ENCODE measurements at places on chromosomes 12 and 14.

DNA sequence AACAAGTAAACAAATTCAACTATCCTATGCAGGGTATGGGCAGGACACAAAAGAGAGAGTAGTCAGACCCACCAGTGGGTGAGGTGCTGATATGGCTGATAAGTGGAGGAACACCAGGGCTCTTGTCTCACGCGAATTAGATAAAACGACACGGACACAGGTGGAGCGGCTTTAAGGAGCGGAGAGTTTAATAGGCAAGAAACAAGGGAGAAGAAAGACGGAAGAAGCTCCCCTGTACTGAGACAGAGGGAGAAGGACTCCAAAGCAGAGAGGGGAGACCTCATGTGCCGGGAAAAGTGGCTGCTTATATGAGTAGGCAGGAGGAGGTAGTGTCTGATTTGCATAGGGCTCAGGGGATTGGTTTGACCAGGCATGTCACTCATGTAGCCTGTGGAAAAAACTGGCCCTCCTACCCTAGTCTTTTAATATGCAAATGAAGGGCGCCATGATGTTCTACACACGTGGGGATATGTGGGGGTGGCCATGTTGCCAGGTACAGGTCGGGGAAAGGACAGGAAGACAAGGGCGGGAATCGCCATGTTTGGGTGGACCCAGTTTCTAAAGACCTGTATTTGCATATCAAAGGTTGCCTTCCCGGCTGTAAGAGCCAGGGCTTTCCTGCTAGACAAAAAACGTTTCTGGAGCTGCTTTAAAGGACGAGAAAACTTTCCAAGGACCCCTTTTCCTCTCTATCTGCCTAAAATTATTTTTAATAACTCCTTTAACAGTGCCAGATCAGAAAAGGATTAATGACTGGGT is 28.8 kb downstream of the RPGRIP1 start:
- DNase-seq: peak; percentile 65

- DNase-seq: no peak
Measured at GRCh38 chr14:71553779-71554178, 378.4 kb upstream of the RGS6 start.

DNA sequence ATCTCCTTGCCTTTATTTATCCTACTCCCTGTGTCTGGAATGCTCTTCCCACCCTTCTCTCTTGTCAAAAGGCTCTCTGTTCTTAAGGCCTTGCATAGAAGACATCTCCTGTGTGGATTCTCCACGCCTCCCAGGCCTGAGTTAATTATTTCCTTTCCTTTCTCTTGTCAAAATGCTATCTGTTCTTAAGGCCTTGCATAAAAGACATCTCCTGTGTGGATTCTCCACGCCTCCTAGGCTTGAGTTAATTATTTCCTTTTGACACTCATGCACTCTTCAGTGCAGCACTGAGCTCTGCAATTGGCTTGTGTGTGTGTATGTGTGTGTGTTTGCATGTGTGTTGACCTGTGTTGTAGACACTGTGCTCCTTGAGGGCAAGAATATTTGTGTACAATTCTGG is 52.1 kb upstream of the DCD start:
- no peak for DNase-seq

DNA sequence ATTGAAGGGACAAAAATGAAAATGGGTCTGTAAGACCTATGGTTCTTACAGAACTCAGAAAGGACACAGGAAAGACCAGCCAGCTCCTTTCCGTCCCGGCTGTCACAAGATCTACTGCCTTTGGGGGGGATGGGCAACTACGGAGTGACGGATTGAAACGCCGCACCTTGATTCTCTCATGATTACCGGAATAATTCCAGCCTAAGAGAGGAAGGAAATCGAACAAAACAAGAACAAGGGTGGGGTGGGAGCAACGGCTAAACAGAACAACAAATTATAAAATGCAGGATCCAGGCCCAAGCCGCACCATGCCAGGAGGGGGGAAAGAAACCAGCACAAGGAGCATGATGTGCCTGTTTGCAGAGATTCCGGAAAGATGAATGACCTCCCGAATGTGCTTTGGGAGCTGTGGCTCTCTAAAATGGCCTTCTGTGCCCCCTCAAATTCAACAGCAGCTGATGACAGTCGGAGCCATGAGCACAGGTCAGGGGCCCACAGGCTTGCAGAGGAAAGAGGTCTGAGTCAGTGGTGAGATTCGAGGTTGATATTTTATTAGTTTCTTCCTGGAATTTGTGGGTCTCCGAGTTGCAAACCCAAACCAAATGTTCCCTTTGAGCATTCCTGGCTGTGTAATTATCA is 72.1 kb downstream of the SPRING1 start:
- no peak for DNase-seq

DNA sequence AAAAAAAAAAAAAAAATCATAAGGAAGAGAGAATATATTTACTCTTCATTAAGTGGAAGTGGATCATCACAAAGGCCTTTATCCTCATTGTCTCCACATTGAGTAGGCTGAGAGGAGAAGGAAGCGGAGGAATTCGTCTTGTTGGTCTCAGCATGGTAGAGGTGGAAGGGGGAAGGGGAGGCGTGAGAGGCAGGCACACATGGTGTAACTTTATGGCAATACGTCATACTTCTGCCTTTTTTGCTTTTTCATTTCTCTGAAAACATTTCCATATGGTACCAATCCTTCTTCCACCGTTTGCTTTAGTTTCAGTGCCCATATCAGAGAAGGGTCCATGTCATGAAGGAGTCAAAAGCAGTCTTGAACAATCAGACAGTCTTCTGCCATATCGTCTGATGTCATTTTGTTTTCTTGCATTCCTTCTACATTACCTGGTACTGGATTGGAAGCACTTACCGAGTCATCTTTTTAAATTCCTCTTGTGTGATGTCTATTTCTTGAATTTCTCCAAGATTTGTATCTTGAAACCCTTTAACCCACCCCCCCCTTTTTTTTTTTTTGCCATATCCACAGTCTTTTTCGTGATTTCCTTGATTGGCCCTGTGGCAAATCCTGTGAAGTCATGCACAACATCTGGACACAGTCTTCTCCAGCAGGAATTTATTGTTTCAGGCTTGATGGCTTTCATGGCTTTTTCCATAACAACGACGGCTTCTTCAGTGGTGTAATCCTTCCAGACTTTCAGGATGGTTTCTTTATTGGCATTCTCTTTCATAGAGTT is 8.9 kb downstream of the FUT8 start:
- no peak for DNase-seq

DNA sequence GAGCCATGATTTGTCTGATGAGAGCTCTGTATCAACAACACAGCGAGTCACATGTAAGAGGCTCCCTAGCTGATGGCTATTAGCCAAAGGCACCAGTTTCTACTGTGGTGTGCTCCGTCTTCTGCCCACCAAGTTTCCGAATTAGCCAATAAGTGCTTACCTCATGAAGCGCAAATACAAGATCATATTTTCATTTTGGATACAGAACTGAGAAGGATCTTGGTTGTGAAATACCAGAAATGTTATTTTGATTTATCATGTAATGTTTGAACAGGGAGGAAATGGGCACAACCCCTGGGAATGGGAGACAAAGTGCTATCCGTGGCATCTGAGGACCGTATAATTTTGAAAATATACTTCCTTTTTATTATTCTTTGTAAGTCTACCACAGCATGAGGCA is 234.3 kb downstream of the DACT1 start:
- no peak for DNase-seq

GRCh38 chr14:45793081-45793480 is 540.1 kb upstream of the MIS18BP1 start:
- no peak for DNase-seq

DNA sequence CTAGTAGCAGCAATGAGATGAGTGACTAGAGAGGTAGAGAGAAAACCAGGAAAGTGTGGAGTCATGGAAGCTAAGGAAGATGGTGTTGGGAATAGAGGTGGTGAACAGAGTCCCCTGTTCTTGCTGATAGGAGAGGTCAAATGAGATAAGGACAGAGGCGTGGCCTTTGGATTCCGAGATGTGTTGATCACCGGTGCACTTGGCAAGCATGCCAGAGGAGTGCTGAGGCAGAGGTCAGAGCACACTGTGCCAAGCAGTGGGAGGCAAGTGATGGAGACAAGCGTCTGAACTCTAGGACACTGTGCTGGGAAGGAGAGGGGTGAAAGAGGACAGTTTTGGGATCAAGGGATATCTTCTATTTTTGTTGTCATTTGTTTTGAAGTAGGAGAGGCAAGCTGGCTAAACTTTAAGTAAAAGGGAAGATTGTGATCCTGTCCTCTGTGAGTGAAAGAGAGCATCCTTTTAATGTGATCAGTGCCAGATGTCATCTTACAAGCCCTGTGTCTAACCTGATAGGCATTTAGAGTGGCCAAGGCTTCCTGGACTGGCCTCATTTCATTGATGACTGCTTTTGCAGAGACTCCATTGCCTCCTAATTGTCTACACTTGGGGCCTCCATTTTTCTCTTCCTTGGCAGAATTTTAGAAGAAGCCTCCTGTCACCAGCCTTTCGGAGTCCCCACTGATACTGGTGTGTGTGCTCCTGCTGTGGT is 336.4 kb downstream of the CACNA1C start:
- no peak for DNase-seq

DNA sequence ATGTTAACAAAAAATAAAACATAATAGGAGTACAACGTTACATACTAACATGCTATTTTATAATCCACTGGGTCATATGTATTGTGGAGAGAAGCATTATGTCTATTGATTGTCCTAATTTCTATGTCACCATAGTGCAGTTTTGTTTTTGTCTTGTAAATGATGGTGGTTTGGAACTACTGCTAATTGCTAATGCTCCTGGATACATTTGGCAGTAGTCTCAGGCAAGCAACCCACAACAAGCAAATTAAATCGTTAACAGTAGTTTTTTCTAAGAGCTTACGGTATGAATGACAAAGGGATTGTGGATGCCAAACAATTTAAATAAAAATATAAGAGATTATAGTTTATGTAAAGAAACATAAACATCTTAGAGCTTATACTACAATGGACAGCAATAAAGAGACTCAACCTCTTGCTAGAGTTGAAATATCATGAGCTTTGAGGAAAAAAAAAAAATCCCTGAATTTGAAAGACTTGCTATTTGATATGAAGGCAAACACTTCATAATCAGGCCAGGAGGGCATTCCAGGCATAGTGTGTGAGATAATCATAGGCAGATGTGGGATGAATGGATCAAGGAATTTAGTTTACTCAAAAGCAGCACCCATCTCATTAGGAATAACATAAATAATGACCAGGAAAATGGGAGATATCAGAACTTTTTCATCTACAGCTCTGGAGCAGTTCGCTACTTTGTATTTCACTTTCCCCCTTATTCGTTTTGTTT is 181.3 kb downstream of the CCDC59 start:
- DNase-seq: no peak

DNA sequence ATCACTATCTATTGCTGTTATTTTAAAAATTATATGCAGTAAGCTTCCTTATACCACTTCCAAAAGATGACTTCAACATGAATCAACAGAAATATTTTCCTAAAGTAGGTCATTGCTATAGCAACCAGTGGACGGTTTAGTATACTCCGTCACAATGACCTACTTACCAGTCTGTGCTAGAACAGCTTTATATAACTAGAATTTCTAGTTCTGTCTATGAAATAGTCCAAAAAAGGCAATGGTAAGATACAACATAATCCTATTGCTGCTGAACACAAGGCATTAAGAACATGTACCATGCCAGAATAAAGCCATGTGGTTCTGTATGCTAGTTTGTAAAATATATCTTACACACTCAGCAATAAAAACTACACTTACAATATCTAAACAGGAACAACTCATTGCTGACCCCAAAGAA is 40.7 kb upstream of the MTERF2 start:
- DNase-seq: no peak

DNA sequence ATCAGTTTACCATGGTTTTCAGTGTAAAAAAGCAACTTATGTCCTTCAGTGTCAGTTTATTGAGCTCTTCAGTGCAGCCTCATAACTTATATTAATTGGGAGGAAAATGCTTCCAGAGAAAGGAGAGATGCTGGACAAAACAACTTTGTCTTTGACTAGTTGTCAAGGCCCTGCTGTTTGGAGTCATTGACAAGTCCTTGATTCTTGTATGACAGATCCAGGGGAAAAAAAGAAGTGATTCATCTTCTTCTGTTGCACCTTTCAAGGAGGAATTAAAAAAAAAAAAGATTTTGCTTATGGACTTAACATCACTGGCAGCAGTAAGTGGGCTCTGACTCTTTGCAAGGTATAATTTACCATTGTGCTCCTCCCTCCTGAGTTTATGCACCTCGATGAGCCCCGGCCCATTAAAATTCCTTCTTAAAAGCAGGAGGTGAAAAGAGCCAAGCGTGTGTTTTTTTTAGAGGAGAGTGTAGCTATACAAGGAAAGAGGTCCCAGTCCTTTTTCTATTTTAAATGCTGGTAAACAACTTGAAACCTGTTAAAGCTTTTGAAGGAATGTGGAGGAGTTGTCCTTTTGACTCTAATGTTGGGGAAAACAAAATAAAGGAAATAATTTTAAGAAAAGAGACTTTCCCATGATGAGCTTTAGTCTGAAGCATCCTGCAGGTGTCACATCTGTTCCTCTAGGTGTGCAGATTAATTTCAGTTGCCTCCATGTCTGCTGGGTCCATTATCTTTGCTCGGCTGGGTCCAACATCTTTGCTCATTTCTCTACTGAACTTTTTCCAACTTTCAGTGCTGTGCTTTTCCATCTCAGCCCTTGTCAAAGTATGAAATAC is 431.6 kb downstream of the RAD51B start:
- DNase-seq: no peak

- no peak for DNase-seq
Measured at GRCh38 chr12:54251667-54252284, 28.1 kb downstream of the CBX5 start.

- no peak for DNase-seq
Measured at GRCh38 chr14:36300337-36300736, 20.1 kb downstream of the MBIP start.

GRCh38 chr14:61564618-61565091 is 130.7 kb upstream of the HIF1A start:
- no peak for DNase-seq

- no peak for DNase-seq
Measured at GRCh38 chr14:51139121-51139681, 44.3 kb upstream of the TRIM9 start.

GRCh38 chr12:56927281-56927680 is 6.9 kb downstream of the SDR9C7 start:
- DNase-seq: no peak

- no peak for DNase-seq
Measured at GRCh38 chr12:27236498-27236897, 7.6 kb upstream of the STK38L start.

- DNase-seq: no peak
Measured at GRCh38 chr12:96606644-96607043, 117.3 kb downstream of the CFAP54 start.

GRCh38 chr12:69935651-69936100 is 110.6 kb downstream of the MYRFL start:
- DNase-seq: no peak

- DNase-seq: peak; percentile 33
Measured at GRCh38 chr14:64971943-64972791, at the start of gene RAB15. Gene RAB15, minus strand, starts transcription at chr14:64972336. Its CDS starts 260 bp downstream, at chr14:64972076.

Measured in activated CD4-positive, alpha-beta T cell treated with anti-CD3 and anti-CD28 coated beads, Interleukin-2, amount 50 U/mL, for 1 hour (primary cell).